ENCODE measurements at places on chromosomes 6 and 20. TPM values are rescaled to one million over a fixed set of nuclear protein-coding genes. Genes with fewer than 3 reads are reported as not detected.

GRCh38 chr20:24816907-24817306, 132.2 kb upstream of the CST7 start:
- DNase-seq: no peak
- no peak overlapping the region for H3K4me3 ChIP-seq
- no peaks in the 10 kb centered on the region for H3K36me3 ChIP-seq

- no peak overlapping the region for H3K27ac ChIP-seq
- peaks cover 3% of the 10 kb centered on the region for H3K36me3 ChIP-seq
- no peaks in the 10 kb centered on the region for H3K27me3 ChIP-seq
- no peak for DNase-seq
- H3K4me3 ChIP-seq: no peak overlapping the region
Observed at GRCh38 chr20:49882171-49882970, 33.0 kb downstream of the SPATA2 start.

The PDSS2 gene
- 19.4 TPM for polyA plus RNA-seq

- no peaks in the 10 kb centered on the region for H3K36me3 ChIP-seq
- peaks cover 8% of the 10 kb centered on the region for H3K27me3 ChIP-seq
- no peak overlapping the region for H3K4me3 ChIP-seq
- no peak for DNase-seq
- H3K4me1 ChIP-seq: no peaks in the 10 kb centered on the region
- H3K27ac ChIP-seq: no peak overlapping the region
Observed at GRCh38 chr20:25120457-25120856, 38.5 kb upstream of the VSX1 start.

DNA sequence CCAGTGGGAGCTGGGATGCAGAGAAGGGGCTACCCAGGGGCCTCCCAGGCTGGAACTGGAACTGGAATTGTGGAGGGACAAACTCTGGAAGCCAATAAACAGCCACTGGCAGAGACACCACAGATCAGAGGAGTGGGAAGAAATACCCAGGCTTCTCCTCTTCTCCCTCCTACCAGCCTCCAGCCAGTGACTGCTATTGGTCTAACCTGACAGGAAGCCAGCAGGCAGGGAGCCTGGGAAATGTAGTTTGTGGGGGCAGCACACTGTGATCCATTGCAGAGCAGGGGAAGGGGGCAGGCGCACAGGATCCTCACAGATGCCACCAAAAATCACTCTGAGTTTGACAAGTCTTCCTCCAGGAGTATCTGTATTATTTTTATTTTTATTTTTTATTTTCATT, 12.1 kb upstream of the MLN start:
- H3K27me3 ChIP-seq: no peaks in the 10 kb centered on the region
- no peaks in the 10 kb centered on the region for H3K4me1 ChIP-seq
- no peak overlapping the region for H3K4me3 ChIP-seq
- no peak overlapping the region for H3K27ac ChIP-seq
- no peaks in the 10 kb centered on the region for H3K36me3 ChIP-seq

The ENPP5 gene
- 5.4 TPM for polyA plus RNA-seq

DNA sequence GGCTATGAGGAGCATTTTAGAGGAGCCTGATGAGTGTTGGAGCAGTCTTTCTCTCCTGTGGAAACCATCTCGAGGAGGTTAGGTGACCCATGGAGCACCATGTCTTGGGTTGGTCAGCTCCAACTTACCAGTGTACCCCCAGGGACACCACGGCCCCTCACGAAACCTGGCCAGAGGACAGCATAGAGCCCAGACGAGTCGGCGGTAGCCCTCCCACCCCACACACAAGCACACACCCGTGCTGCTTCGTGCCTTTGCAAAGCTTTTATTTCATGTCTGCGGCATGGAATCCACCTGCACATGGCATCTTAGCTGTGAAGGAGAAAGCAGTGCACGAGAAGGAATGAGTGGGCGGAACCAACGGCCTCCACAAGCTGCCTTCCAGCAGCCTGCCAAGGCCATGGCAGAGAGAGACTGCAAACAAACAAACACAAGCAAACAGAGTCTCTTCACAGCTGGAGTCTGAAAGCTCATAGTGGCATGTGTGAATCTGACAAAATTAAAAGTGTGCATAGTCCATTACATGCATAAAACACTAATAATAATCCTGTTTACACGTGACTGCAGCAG, 53.6 kb downstream of the EZR start:
- H3K4me1 ChIP-seq: peaks cover 16% of the 10 kb centered on the region
- no peaks in the 10 kb centered on the region for H3K27me3 ChIP-seq
- no peak for DNase-seq
- H3K27ac ChIP-seq: peak overlapping the region; percentile 64
- H3K36me3 ChIP-seq: peaks cover 52% of the 10 kb centered on the region
- no peak overlapping the region for H3K4me3 ChIP-seq

The MEP1A gene
- polyA plus RNA-seq: not detected

The ABHD16B gene
- 4.6 TPM for polyA plus RNA-seq

- H3K4me3 ChIP-seq: no peak overlapping the region
- no peaks in the 10 kb centered on the region for H3K36me3 ChIP-seq
- peak overlapping the region; percentile 49 for H3K27ac ChIP-seq
- no peaks in the 10 kb centered on the region for H3K4me1 ChIP-seq
- no peaks in the 10 kb centered on the region for H3K27me3 ChIP-seq
Observed at GRCh38 chr6:149755300-149756260, 6.0 kb downstream of the PCMT1 start.

DNA sequence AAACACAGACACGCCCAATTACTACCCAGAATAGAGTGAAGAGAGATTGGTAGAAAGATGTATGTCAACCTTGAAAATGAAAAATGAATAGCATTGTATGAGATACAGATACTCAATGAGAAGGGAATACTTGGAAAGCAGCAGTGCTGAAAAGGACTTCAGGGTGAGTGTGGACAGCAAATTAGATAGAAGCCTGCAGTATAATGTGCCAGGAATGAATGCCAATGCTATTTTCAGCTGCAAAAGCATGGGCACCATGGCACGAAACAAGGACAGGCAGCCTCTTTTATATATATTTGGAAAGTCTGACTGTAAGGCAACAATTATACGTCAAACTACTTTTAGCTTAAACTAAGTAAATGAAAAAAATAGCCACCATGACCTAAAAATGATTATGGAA, 118.2 kb downstream of the PTCHD4 start:
- no peak overlapping the region for H3K4me3 ChIP-seq
- no peak overlapping the region for H3K27ac ChIP-seq

The TAGAP gene
- polyA plus RNA-seq: not detected

DNA sequence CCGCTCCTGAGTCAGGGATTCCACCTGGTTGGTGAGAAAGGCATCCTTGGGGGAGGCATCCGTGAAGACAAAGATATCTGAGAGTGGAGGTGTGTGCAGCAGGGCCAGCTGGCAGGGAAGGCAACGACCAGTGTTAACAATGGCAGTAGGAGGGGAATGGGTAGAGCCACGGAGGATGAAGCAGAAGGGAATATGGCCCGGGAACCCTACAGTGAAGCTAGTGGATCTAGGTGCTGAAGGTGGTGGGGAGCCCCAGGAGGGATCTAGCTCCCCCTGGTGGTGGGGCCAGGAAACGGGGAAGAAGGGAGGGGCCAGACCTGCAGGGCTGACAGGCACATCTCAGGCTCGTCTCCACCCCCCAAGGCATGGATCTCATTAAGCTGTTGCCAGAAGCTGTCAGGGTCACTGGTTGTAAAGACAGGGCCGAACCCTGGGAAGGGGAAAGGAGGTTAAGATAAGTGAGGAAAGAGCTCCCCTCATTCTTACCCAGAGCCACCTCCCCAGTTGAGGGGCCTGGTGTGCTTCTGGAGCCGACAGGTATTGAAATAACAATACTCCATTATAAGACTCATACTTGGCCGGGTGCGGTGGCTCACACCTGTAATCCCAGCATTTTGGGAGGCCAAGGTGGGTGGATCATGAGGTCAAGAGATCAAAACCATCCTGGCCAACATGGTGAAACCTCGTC, 7.3 kb downstream of the VWA7 start:
- H3K4me3 ChIP-seq: no peak overlapping the region
- DNase-seq: peak; percentile 60
- H3K4me1 ChIP-seq: no peaks in the 10 kb centered on the region
- H3K27me3 ChIP-seq: no peaks in the 10 kb centered on the region

- no peak for DNase-seq
- no peak overlapping the region for H3K4me3 ChIP-seq
- no peaks in the 10 kb centered on the region for H3K27me3 ChIP-seq
- H3K4me1 ChIP-seq: no peaks in the 10 kb centered on the region
- H3K36me3 ChIP-seq: no peaks in the 10 kb centered on the region
Observed at GRCh38 chr20:58715391-58715800, 22.8 kb downstream of the NPEPL1 start.

The PPP1R16B gene
- polyA plus RNA-seq: 0.10 TPM

GRCh38 chr6:50681213-50681824, 32.0 kb upstream of the TFAP2D start:
- H3K4me1 ChIP-seq: no peaks in the 10 kb centered on the region
- DNase-seq: no peak
- no peak overlapping the region for H3K27ac ChIP-seq

The PAX1 gene
- polyA plus RNA-seq: not detected

The GRM1 gene
- polyA plus RNA-seq: 0.35 TPM

GRCh38 chr6:136609873-136610706, 59.9 kb upstream of the MAP7 start:
- DNase-seq: peak; percentile 98
- peaks cover 1% of the 10 kb centered on the region for H3K4me1 ChIP-seq
- no peaks in the 10 kb centered on the region for H3K36me3 ChIP-seq

DNA sequence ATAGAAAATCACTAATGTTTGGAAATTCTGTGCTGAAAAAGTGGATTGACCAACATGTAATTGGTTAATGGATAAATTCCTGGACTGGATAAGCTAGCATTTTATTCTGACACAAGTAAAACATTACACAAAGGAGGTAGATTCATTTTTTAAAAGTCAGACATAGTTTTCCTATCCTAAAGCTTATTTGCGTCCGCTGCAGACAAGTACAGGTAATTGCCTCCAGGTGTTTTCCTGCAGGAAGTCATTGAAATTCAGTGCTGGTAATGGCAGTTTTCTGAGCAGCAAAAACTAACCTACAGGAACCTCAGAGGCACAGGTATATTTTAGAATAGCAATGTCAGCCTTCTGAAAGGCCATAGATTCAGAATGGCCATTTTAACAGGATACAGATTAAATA, 20.0 kb upstream of the HIVEP1 start:
- H3K4me1 ChIP-seq: no peaks in the 10 kb centered on the region
- no peaks in the 10 kb centered on the region for H3K36me3 ChIP-seq
- no peak overlapping the region for H3K27ac ChIP-seq
- no peak overlapping the region for H3K4me3 ChIP-seq
- no peaks in the 10 kb centered on the region for H3K27me3 ChIP-seq

GRCh38 chr6:139996253-139996834, 621.9 kb upstream of the CITED2 start:
- peaks cover 3% of the 10 kb centered on the region for H3K4me1 ChIP-seq
- DNase-seq: no peak
- H3K27me3 ChIP-seq: no peaks in the 10 kb centered on the region

Data from cardiac muscle cell (in vitro differentiated cells and primary cell).